ENCODE measurements at places on chromosomes 4 and X.

DNA sequence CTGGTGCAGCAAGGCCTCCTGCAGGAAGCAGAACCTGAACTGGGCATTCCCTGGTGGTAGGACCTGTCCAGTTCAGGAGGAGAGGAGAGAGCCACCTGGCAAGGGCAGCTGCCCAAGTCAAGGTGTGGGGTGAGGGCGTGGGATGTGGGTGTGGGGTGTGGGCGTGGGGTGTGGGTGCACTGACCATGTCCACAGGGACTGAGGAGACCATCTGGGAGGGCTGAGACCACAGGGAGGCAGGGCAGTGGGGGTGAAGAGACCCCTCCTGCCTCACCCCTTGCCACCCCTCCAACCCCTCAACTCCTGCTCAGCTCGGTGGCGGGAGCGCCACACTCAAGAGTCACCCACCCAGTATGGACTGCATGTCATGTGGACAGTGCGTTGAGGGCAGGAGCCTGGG is 117.9 kb downstream of the CPZ start:
- no peak for DNase-seq

GRCh38 chr4:113344100-113344499 is 294.6 kb downstream of the ANK2 start:
- DNase-seq = no peak

- peak; percentile 3 for DNase-seq
Measured at GRCh38 chrX:45322820-45323219, 122.1 kb upstream of the DIPK2B start.

DNA sequence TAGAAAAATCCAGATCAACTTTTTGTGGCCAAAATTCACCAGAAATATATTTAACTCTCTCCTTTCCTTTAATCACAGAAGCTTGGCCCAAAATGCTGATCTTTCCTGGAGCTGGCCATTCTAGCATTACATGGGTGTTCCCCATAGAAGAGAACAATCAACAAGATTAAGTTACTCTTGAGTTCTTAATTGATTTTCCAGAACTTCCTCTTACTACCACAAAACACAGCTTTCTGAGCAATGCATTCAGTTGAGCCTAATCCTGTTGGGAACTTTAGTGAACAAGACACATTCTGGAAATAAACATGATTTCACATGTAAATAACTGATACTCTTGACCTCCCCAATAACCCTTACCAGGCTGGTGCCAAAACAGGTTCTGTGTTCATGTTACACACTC is 45.4 kb upstream of the STIM2 start:
- no peak for DNase-seq

GRCh38 chr4:122150931-122151330 is 1.2 kb upstream of the BLTP1 start:
- no peak for DNase-seq

Data from GM03348 (cell line).